ENCODE measurements at places on chromosomes 6 and 20. TPM values are rescaled to one million over a fixed set of nuclear protein-coding genes. Genes with fewer than 3 reads are reported as not detected.
A peak's percentile ranks its signal among the peaks of the same experiment; 100 is the strongest.

- peak; percentile 88 for ATAC-seq
Measured at GRCh38 chr20:47543006-47543431, 41.3 kb downstream of the NCOA3 start.

KIF16B gene
- 6.9 TPM for total RNA-seq

ACTL10 gene
- total RNA-seq, result 1.5 TPM

PROKR2 gene
- total RNA-seq, result not detected

DNA sequence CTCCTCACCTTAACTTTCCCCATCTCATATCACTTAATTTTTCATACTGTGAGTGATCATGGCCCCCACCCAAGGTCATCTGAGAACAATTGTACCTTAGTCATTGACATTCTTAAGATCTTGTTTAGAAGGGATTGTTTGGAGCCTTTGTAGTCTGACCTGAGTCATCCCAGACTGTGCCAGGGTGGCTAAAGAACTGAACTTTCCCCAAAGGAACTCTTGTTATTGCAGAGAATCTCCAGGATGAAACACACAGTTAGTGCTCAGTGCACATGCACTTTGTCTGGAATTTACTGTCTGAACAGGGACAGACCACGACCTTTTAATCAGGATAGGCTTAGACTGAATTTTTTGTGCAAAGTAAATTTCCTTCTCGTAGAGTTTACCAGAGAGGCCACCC, 112.6 kb upstream of the CCN2 start:
- no peak for ATAC-seq

DNA sequence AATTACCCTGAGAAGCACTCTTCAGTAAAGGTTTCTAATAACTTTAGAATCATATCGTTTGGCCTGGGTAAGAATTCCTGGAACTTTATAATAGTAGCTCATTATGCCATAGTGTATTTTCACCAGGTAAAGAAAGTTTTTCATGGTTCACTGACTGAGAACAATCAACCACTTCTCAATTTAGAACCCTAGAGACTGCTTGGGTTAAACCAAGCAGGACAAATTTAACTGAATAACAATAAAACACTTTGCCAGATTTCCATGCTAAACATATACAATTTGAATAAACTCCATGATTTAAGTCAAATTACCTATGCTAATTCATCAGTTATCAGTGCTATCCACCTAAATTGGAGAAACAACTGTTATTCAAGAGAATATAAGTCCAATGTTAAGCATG, 99.4 kb downstream of the PLG start:
- ATAC-seq, result no peak

GRCh38 chr6:143836150-143836549, 7.0 kb upstream of the LTV1 start:
- ATAC-seq, result no peak

- ATAC-seq, result no peak
Measured at GRCh38 chr6:35237476-35237875, 22.1 kb upstream of the ZNF76 start.

PRR18 gene
- total RNA-seq, result not detected

TSBP1 gene
- total RNA-seq, result not detected

DNA sequence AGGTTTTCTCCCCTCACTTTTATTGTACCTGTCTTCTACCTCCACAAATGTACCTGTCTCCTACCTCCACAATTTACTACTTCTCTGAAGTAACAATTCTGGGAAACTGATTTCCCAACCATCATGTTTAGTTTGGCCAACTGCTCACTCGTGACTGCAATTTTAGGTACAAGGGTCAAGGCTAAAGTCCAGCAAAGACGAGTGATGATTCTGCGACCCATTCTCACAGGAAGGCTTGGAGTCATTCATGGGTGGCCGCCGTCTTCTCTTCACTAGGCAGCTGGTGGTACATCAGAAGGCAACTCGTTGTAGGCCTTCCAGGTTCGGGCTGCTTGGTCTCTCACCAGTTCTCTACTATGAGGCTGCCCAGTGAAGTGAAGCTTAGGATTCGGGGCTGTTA, 483.8 kb upstream of the JARID2 start:
- ATAC-seq, result no peak

- ATAC-seq, result no peak
Measured at GRCh38 chr6:15819226-15819625, 156.4 kb upstream of the DTNBP1 start.

- ATAC-seq, result no peak
Measured at GRCh38 chr20:58598211-58599015, 52.7 kb upstream of the STX16 start.

LY6G5C gene
- total RNA-seq, result 2.2 TPM

DNA sequence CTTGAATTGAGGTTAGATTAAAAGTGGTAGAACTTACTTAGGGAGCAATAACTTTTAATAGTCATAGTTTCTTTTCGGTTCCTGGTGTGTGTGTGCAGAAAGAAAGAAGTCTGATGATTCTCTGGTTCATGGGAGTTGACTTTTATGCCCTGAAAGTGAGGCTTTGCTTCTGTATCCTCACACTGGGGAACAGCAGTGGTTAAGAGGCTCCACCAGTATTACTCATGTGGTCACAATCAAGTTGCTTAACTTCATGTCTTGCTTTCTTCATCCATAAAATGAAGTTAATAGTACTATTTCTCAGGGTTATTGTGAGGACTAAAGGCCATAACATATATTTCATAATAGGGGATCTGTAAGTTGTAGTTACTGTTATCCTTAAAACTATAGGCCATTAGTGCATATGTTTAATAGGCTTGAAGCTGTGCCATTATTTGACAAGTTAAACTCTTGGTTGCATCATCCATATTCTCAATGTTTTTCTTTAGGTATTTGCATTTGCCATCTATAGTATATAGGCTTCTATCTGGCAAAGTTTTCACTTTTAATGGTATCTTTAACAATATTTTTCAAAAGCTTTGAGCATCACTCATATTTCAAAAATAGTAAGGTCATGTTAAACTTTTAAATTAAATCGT, 262.4 kb downstream of the PLCB1 start:
- peak; percentile 89 for ATAC-seq

VGLL2 gene
- total RNA-seq, result not detected

- ATAC-seq, result peak; percentile 46
Measured at GRCh38 chr6:125924169-125924568, 32.4 kb upstream of the HINT3 start.

HLA-DQA1 gene
- 1.1 TPM for total RNA-seq

GRCh38 chr6:4463236-4463635, 313.0 kb upstream of the CDYL start:
- ATAC-seq, result no peak

DNA sequence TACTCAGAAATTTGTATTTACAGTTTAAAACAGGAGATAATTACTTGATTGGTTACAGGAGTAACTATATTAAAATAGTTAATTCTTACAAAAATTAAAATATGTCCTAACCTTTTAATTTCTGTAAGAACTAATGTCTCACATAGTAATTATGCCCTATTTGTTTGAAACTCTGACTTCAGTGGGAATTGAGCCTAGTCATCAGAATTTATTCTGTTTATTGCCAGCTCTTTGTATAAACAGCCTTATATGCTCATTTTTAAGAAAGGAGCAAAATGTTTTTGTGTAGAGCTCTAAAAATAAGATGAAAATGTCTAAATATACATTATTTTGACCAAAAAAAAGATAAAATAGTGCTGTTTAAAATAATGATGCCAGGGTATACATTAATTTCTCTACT, 21.5 kb downstream of the TRMT11 start:
- ATAC-seq, result no peak

OLIG3 gene
- total RNA-seq, result 3.5 TPM

PNISR gene
- total RNA-seq, result 115 TPM

- ATAC-seq, result no peak
Measured at GRCh38 chr20:62336329-62336728, 30.8 kb downstream of the LAMA5 start.

- no peak for ATAC-seq
Measured at GRCh38 chr6:72321788-72322187, 300.1 kb upstream of the KCNQ5 start.

GRCh38 chr20:45772693-45773092, 19.0 kb downstream of the WFDC3 start:
- ATAC-seq, result no peak

OR2H2 gene
- not detected for total RNA-seq

FAM162B gene
- not detected for total RNA-seq

GRCh38 chr6:85275338-85275985, 174.4 kb upstream of the NT5E start:
- no peak for ATAC-seq

GRCh38 chr6:113732384-113732966, 124.7 kb upstream of the MARCKS start:
- no peak for ATAC-seq

HFE gene
- total RNA-seq, result 1.7 TPM

GINM1 gene
- 14.1 TPM for total RNA-seq

CCN6 gene
- total RNA-seq, result not detected

- no peak for ATAC-seq
Measured at GRCh38 chr6:19752746-19753145, 84.4 kb upstream of the ID4 start.

- no peak for ATAC-seq
Measured at GRCh38 chr6:128492386-128492785, 28.0 kb downstream of the PTPRK start.

FNDC1 gene
- not detected for total RNA-seq

SNTA1 gene
- total RNA-seq, result 6.5 TPM

DNA sequence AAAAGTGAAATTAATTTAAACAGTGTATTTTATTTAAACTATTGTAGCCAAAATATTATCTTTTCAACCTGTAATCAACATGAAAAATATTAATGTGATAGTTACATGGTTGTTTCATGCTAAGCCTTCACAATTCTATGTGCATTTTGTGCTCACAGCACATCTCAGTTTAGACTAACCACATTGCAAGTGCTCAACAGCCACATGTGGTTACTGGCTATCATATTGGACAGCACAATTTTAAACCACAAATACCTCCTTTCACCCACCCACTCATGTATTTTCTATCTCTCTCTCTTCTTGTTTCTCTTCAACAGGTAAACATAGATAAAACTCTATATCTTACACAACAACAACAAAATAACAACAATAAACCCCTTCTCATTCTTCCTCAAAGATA, 12.5 kb upstream of the HS3ST5 start:
- no peak for ATAC-seq

GRCh38 chr6:32191696-32192607, 491 bp downstream of the GPSM3 start:
- no peak for ATAC-seq

- ATAC-seq, result no peak
Measured at GRCh38 chr6:91994787-91995186, 1407.9 kb upstream of the MAP3K7 start.

DNA sequence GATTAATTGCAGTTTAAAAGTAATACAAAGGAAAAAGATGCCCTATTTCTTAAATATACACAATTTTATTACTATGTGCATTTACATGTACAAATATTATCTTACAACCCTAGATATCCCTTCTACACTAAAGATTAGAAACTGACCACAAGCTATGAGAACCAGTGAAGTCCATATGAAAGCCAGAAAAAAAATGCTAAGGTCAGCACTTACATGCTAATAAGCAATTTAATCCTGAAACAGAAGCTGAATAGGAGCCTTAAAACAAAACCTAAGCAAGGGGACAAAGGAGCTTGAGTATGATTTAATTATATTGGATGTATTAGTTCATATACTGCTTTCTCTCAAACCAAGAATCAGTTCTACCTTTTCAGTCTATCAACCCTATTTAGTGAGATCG, 14.2 kb downstream of the CEP162 start:
- ATAC-seq, result no peak

DNA sequence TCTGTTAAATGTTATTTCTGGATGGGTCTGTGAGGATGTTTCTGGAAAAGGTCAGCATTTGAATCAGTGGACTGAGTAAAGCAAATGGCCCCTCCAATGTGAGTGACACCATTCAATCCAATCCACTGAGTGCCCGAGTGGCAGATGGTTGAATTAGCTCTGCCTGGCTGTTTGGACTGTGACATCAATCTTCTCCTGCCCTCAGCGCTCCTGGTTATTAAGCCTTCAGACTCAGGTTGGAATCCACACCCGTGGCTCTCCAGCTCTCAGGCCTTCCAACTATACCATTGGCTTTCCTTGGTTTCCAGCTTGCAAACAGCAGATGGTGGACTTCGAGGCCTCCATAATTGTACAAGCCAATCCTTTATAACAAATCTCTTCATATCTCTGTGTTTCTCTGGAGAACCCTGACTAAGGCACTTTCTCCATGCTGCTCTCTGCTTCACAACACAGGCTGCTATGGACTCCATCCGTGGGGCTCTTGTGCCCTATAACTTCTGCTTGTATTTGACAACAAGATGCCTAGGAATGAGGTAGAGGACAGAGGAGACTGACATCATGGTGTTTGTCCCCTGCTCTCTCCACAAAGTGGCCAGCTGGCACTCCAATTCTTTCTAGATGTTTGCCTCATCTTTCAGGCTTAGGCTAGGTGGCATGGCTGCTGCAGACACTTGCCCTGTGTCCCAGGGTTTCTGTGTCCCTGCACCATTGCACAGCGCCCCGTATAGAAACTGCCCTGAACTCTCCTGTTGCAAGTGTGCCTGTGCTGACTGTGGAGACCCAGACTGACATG, 4.8 kb upstream of the CSTL1 start:
- no peak for ATAC-seq

DNA sequence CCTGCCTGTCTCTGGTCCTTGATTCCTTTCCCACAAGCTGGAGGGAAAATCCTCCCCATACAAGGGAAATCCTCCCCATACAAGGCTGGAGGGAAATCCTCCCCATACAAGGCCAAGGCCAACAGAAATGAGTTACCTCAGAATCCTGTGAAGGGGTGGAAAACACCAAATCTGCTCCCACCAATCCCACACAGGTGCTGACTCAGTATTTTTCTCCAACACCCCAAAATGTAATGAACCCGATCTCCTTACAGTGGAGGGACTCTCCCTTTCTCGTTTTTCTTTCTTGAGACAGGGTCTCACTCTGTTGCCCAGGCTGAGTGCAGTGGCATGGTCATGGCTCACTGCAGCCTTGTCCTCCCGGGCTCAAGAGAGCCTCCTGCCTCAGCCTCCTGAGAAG, 6.3 kb downstream of the SNHG17 start:
- ATAC-seq, result no peak

DNA sequence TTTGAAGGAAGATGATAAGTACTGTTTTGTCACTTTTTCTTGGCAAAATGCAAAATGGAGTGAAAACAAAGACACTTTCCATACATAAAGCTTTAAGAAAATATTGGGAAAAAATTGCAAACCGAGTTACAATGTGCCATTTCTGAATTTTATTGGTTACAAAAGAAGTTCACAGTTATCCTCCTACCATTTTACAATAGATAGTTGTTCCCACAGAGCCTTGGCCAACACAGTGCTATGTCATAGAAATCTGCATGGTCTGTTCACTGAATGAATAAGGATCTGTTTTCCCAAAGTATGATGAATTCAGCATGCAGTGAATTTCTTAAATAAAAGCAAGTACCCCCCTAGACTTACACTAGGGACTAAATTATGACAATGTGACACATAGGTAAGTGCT, 268.2 kb upstream of the POU3F2 start:
- no peak for ATAC-seq

LCA5 gene
- total RNA-seq, result 0.28 TPM

CENPW gene
- total RNA-seq, result 76.9 TPM
